Activated T-cell treated with anti-CD3 and anti-CD28 coated beads, Interleukin-2, amount 50 U/mL, for 4 hours (primary cell): ENCODE measurements at places on chromosomes 16 and 17.

DNA sequence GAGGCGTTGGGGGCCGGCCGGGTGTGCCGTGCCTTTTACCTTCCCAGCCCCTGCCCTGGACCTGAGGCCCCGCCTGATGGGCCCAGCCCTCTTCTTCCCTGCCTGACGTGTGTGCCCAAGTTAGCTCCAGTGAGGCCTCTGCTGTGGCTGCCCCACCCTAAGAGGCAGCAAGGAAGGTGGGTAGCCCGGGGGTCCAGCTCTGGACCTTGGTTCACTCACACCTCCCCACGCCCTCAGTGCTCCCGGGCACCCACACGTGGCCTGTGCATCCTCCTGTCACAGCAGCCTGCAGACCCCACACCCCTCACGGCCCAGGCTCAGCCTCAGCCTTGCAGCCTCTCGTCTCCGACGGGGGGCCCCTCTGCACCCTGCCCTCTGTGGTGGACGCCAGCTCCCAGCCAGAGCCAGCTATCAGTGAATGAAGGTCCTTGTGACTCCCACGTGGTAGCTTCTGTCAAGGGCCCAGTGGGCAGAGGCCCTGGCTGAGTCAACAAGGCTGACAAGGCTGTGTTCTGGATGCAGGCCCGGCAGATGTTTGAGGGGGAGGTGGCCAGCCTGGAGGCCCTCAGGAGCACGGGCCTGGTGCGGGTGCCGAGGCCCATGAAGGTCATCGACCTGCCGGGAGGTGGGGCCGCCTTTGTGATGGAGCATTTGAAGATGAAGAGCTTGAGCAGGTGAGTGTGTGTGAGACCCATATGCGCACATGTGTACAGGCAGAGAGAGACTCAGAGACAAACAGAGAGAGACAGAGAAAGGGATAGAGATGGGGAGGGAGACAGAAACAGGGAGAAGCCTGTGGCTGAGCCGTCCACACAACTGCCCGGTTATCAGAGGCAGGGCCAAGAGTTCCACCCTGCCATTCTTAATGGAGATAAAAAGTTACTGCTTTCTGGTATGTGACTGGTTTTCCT, 2.8 kb downstream of the FN3K start:
- DNase-seq, result no peak

- DNase-seq, result no peak
These were observed 270.2 kb upstream of the CPHXL start for GRCh38 chr16:75996491-75996890.

- DNase-seq, result no peak
These were observed 25.7 kb downstream of the BAHCC1 start for GRCh38 chr17:81420769-81421462.

- no peak for DNase-seq
These were observed 22.9 kb downstream of the PIK3R6 start for GRCh38 chr17:8844229-8845218.

- DNase-seq, result no peak
These were observed 46.1 kb downstream of the ZNRF1 start for GRCh38 chr16:75044800-75045361.

- DNase-seq, result no peak
These were observed 518.6 kb upstream of the WSB1 start for GRCh38 chr17:26775219-26775822.

- DNase-seq, result no peak
These were observed 27.4 kb upstream of the MSI2 start for GRCh38 chr17:57228911-57229310.

DNA sequence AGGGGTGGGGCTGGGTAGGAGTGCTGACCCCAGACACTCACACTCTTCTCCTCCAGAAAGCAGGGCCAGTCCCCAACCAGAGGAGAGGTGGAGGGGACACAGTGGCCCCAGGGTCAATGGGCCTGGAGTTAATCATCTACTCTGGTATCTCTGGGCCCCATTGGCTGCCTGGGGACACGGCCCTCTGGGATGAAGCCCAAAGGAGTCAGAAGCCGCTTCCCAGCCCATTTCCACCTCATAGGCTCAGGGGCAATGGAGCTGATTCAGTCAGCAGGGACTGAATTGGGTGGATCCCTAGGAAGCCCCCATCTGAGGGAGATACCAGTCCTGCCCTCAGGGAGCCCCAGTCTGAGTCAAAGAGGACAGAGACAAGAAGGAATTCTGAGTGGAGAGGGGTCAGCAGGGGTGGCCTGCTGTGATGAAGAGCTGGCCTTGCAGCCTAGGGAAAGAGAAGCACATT, 2.9 kb upstream of the NAGS start:
- DNase-seq, result no peak
